ENCODE measurements at places on chromosomes 1 and 21.

DNA sequence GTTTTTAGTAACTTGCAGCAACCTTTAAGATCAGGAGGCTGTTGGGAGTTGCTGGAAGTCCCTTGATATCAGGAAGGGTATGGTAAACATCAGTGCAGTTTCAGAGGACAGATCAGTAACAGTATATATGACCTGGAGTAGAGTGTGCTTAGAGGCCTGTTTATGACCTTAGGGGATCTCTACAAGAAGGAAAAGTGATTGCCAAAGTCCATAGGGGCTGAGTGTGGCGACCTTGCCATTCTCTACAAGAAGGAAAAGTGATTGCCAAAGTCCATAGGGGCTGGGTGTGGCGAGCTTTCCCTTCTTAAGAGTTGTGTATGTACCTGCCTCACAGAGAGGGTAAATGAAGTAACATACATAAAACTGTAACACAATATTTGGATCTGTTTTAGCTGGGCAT is 28.5 kb upstream of the AXDND1 start:
- no peak for DNase-seq

- DNase-seq, result no peak
These were observed 21.7 kb downstream of the ITPKB start for GRCh38 chr1:226717256-226717909.

DNA sequence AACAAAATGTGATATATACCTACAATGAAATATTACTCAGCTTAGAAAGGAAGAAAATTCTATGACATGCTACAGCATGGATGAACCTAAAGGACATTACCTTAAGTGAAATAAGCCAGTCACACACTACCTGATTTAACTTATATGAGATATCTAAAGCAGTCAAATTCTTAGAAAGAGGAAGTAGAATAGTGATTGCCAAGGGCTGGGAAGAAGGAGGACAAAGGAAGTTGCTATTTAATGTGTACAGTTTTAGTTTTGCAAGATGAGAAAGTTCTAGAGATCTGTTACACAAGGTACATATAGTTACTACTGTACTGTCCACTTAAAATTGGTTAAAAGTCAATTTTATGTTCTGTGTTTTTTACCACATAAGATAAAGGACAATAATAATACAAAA is 87.5 kb upstream of the KCTD3 start:
- no peak for DNase-seq

DNA sequence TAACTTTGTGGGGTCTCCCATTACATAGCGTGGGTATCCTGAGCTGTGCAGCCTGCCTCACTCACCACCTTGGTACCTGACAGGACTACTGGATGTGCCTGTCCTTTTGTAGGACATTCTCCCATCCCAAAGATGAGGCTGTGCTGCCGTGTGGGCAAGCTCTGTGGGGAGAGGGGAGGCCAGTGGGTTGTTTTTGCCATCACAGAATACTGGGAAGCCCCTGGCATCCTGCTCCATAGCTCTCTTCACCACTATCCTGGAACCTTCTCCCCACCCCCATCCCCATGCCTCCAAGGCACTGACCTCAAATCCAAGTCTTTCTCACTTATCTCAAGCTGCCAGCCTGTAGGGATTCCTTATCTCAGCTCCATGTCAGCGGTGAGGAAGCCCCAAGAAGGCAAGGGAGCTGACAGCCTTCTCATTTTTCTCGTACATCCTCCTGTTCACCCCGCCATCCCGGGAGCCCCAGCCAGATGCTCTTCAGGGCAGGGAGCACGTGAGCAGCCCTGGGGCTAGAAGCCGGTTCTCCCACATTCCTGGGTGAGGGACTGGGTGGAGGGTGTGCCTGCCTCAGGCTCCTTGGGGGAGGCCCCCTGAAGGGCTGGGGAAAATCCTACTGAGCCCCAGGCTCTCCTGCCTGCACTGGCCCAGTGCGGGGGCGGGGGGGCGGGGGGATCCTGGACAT is 2.4 kb upstream of the ELF3 start:
- no peak for DNase-seq

- no peak for DNase-seq
These were observed 37.9 kb upstream of the CCDC27 start for GRCh38 chr1:3714284-3714741.

Measured in astrocyte of the spinal cord (primary cell).